ENCODE measurements at places on chromosomes 7 and 10.

- DNase-seq, result no peak
Measured at GRCh38 chr10:13120786-13121499, 21.0 kb downstream of the OPTN start.

DNA sequence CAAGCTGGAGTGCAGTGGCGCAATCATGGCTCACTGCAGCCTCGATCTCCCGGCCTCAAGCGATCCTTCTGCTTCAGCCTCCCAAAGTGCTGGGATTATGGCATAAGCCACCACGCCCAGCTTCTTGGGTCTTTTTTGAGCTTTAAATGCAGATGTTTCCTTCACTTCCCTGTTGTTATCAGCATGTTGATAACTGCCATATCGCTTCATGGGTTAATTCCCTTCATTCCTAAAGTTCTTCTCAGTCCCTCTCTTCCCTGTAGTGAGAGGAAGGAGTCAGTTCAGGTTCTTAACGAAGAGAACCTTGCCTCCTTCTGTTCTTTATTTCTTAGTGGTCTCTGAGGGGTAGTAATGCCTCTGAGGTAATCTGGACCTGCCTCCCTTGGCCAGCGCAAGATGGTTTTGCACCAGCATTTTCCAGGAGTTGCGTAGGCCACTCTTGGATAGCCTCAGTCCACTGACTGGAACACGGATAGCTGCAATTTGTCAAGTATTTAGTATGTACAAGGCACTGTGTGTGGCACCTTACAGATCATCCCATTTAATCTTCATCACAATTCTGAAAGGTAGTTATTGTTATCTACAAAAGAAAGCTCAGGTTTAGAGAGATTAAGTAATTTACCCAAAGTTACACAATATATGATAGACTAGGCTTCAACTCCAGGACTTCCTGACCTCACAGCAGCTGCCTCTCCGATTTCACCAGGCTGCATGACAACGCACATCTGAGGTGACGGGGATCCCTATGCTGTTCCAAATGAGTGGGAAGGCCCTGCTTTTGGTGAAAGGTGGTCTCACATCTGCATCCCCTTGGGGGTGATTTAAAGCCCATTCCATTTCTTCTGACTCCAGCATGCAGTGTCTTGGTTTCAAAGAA, 60.5 kb downstream of the GATA3 start:
- no peak for DNase-seq

- peak; percentile 11 for DNase-seq
Measured at GRCh38 chr10:7410301-7410861, 453 bp downstream of the SFMBT2 start.

- DNase-seq, result no peak
Measured at GRCh38 chr7:80018941-80019808, 115.5 kb upstream of the GNAI1 start.

DNA sequence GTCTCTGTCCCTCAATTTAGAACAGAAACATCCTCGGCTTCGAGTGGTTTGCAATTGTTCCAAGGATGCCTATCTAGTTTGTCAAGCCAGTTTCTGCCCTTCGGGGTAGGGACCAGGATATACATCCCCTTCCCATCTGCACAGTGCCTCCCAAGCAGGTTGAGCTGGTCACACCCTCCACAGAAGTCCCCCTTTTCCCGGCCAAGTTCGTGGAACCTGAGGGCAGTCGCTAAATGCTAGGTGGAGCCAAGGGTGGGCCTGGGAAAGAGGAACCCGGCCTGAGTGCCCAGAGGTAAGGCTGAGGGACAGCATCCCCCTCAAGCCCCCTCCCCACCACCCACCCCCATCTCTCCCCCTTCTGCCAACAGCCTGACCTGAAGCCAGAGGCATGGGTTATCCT, 62.4 kb upstream of the NANOS1 start:
- no peak for DNase-seq

- no peak for DNase-seq
Measured at GRCh38 chr10:5860066-5860465, 29.6 kb downstream of the ANKRD16 start.

DNA sequence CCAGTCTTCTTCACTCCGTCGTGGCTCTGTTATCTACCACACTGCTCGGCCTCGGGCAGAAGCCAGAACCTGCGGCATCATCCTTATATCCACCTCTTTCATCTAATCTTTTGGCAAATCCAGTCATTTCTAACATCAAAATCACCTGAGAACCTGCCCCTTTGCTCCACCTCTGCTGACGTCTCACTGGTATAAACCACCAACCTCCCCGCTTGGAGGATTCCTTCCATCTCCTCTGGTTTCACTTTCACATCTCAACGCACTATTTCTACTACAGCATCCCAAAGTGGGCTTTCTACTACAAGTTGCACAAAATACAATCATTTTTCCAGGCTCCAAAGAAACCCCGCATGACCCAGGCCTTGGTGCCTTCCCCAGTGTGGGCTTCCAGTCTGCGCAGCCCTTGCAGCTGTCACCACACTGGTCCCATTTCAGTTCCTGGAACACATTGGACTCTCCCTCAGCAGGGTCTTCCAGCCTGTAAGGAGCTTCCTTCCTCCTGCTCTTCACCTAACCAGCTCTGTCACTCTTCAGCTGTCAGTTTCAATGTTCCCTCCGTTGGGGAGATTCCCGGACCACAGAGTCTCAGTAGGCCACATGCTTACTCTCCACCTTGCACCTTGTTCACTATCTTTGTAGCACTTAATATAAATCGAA, 85.0 kb downstream of the PRKCQ start:
- peak; percentile 19 for DNase-seq

GRCh38 chr10:118412132-118412760, 70.1 kb upstream of the FAM204A start:
- no peak for DNase-seq

- DNase-seq, result no peak
Measured at GRCh38 chr10:9535744-9536143, 1481.3 kb downstream of the GATA3 start.

GRCh38 chr7:45007571-45008328, 7.7 kb downstream of the CCM2 start:
- no peak for DNase-seq

DNA sequence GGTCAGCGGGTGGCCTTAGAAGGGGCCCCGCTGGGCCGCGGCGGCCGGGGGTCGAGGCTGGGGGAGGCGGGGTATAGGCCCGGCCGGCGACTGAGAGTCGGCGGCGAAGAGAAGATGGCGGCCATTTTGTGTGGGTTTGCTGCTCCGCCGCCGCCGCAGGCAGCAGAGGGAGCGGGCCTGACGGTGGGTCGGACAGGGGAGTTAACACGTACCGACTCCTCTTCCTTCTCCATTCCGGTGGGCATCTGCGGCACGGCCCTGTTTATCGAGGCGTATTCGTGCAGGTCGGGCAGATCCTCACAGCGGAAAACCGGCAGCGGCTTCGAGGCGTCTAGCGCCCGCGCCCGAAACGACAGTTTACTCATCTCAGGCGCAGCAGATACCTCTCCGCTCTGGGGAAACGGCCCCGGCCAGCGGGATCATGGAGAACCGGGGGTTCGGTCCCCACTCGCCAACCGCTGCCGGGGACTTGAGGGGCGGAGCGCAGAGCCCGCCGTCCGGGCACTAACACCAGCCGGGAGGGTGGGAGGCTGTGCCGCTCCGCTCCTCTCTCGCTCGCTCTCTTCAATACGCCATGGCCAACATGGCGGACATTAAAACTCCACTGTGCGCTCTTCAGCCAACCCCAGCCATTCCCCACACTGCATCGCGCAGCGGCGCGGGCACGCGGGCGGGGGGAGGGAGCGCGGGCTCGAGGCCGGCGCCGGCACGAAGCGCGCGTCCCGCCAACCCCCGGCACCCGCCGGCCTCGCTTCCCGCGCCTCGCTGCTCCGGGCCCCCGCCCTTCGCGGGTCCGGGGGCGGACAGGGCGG, at the start of gene EPC1:
Gene EPC1, minus strand, starts transcription at position 608 of the 812 bp plus-strand sequence. Its CDS starts 243 bp downstream, at position 365.
- DNase-seq, result peak; percentile 88

DNA sequence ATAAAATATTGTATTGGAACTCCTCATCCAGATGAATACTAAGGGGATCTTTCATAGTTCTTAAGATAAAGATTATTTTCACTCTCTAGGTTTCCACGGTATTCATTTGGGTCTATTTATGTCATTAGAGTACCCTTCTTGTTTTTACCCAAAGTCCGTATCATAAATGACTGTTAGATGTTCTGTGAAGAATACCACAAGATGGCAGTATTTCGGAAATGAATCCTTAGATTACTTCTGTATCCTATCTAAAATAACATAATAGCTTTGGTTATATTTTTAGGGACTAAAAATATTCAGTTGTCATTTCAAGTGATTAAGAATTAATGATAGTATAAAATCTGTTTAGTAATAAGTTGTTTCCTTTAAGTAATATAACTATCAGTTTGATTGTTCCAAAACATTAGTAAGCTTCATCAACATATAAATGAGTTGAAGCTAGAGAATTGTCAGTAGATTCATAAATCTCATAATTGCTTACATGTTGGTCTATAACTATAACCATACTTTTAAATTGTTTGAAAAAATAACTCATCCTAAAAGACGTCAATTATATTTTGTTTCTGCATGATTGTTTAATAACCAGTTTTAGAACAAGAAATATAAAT, 337.5 kb upstream of the KCND2 start:
- no peak for DNase-seq

GRCh38 chr10:127278001-127278400, 81.6 kb upstream of the INSYN2A start:
- DNase-seq, result no peak

DNA sequence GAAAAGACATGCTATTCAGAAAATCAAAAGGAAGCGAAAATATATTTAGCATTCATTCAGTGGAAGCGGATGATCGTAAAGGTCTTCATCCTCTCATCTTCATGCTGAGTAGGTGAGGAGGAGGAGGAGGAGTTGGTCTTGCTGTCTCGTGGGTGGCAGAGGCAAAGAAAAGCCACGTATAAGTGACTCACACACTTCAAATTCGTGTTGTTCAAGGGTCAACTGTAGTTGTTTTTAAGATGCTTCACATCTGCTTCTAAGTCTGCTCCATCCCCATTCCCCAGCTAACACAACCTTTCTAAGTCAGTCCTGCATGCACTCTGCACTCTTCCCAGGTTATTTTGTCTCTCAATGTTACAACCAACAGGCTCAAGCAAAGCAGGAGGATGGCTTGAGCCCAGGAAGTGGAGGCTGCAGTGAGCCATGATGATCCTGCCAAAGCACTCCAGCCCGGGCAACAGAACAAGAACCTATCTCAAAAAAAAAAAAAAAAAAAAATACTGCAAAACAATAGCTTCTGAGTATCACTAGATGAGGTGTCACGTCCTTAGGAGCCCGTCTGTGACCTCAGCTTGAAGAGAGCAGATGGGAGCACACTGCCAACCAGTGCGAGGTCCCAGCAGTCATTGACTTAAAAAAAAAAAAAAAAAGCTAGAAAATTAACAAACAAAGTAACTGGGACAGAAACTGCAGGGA, 70.5 kb downstream of the SFMBT2 start:
- no peak for DNase-seq

DNA sequence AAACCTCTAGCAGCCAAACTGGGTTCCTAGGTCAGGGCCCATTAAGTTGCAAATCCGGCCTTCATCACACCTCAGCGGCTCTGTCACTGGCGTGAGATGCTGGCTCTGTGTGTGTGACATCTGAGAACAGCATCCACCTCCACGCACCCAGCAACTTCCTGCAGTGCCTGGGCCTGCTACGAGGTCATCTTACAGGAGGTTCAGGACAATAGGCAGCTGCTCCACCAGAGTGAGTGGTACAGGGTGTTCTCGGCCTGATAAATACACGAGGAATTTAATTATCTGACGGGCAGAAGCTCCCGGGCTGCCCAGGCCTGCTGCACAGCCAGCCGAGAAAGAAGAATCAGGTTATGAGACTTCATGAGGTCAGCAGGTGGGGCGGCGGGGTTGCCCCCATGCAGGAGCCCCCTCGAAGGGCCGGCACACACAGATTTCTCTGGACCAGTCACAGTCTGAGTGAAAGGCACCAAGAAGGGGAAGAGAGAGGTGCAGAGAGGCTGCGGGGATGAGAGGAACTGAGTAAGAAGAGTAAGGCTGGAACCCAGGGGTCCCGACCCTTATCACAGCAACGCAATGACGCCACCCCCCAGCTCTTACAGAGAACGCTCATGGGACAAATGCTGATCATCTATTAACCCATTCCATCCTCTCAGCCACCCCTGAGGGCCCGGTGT, 49.3 kb downstream of the CALML3 start:
- DNase-seq, result no peak

GRCh38 chr10:21083861-21084260, 186.8 kb upstream of the NEBL start:
- DNase-seq, result no peak

- DNase-seq, result no peak
Measured at GRCh38 chr7:36232971-36233550, 80.0 kb downstream of the EEPD1 start.

DNA sequence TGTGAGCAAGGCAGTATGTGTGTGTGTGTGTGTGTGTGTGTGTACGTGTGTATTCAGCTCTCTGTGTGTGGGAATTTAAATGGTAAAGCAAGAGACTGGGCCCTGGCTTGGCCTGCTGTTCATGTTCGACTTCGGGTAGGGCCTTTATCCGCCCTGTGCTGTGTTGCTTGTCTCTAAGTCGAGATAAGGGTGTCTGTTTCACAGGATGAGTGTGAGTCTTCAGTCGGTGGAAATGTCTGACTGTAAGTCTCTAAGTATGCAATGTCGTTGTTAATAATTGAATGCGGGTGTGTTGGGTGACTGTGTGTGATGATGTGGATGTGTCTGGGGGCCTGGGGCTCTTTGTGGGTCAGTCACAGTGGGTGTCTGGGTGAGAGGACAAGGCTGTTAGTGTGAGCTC, 34.8 kb downstream of the HIF1AN start:
- DNase-seq, result no peak

DNA sequence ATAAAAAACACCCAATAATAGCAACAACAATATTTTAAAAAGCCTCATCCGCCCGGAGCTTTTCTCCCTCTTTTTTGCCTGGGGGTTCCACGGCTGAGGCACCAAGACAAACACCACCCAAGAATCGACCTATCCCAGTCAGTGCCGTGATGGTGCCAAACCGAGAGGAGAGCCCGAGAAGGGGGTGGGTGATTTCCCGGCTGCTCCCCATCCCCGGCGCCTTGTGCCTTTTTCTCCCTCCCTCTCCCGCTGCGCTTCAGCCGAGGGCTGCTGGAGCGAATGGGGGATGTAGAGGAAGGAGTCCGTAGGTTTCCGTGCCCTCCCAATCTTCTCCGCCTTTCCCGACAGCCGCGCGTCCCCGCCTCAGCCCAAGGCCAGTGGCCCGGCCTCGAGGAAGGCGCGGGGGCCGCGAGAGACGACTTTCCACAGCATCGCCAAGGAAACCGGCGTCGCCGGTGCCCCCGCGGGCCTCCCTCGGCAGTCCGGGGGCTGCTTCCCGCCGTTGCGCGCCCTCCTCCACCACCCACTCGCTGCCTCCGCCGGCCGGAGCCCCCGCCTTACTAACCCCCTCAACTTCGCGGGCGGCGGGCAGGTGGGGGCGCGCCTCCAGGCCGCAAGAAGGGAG, 1.3 kb downstream of the EGR2 start:
- DNase-seq, result no peak

- DNase-seq, result no peak
Measured at GRCh38 chr7:7327423-7327822, 145.1 kb downstream of the C1GALT1 start.
